Thoracic aorta (tissue), 2 donors: ENCODE measurements at places on chromosomes 5 and 9.

- no peak for DNase-seq
These were observed 216.3 kb downstream of the GADD45G start for GRCh38 chr9:89821081-89821480.

DNA sequence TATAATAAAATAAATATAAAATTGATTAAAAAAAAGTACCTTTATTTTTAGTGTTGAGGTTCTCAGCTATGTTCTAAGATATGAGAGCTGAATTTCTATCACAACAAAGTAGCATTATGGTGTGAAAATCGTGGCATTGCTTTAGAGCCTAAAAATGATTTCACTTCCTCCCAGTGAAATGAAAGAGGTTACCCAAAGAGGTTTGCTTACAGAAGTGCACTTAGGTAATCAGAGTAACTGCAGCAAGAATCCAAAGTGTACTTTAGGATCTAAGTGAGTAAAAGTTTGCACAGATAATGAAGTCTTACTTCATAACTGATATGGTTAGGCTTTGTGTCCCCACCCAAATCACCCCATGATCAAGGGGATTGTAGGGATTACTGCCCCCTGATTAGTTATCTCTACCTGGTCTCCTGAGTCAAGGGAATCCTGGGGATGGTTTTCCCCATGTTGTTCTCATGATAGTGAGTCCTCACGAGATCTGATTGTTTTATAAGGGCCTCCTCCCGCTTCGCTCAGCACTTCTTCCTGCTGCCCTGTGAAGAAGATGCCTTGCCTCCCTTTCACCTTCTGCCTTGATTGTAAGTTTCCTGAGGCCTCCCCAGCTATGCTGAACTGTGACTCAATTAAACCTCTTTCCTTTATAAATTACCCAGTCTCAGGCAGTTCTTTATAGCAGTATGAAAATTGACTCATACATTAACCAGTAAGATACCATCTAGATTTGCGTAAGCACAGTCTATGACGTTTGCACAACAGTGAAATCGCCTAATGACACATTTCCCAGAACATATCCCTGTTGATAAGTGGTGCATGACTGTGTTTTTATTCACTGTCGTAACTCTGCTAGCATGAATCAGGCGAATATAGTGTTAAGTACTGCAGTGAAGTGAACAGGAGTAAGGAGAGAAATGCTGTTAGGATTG, 40.3 kb upstream of the LRRC70 start:
- no peak for DNase-seq

- DNase-seq: no peak
These were observed 8.3 kb downstream of the TMEM250 start for GRCh38 chr9:136110082-136111061.

- DNase-seq: no peak
These were observed 25.0 kb upstream of the CCL28 start for GRCh38 chr5:43437062-43437660.
